Fibroblast of skin of scalp (primary cell): ENCODE measurements at places on chromosomes 5 and 9.

GRCh38 chr9:93057703-93058354, 672 bp upstream of the SUSD3 start:
- DNase-seq: no peak

DNA sequence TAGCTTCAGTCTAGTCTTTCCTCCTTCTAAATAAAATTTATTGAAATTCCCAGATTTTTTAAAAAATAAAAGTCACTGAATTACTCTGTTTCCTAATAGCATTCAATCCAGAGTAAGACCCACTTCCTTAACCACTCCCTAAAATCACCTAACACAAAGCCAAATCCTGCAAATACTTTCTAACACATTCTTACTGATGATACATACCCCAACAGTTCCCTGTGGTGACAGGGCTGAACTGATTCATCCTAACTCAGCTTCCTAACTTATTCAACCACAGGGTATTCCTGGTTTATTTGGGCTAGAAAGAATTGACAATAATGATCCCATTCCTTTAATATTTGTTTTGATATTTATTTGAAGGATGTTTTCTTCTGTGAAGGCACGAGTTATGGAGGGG, 40.7 kb upstream of the ZNF300 start:
- peak; percentile 45 for DNase-seq

GRCh38 chr9:3292311-3292710, 233.5 kb downstream of the RFX3 start:
- DNase-seq: peak; percentile 12

- no peak for DNase-seq
Measured at GRCh38 chr9:136584401-136584932, 38.6 kb upstream of the NOTCH1 start.

DNA sequence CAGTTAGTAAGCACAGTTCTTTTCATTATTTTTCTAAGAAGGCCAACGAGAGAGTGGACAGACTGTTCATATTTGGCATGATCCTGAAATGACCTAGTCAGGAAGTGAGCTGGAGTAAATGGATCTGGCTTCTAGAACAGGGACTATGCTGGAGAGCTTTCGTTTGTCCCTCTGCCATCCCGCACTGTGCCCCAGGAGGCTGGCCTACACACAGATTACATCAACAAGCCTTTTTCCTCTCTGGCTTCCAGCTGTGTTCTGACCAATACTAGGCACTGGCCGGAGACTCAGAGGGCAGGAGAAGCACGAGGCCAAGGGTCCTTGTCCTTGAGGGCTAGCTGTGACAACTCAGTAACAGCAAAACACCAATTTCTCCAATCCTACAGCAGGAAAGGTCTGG, 127.8 kb downstream of the MED27 start:
- peak; percentile 8 for DNase-seq

GRCh38 chr9:113899205-113899604, 23.1 kb downstream of the ZNF618 start:
- no peak for DNase-seq

GRCh38 chr5:142201471-142201887, 92.9 kb downstream of the NDFIP1 start:
- DNase-seq: peak; percentile 75

DNA sequence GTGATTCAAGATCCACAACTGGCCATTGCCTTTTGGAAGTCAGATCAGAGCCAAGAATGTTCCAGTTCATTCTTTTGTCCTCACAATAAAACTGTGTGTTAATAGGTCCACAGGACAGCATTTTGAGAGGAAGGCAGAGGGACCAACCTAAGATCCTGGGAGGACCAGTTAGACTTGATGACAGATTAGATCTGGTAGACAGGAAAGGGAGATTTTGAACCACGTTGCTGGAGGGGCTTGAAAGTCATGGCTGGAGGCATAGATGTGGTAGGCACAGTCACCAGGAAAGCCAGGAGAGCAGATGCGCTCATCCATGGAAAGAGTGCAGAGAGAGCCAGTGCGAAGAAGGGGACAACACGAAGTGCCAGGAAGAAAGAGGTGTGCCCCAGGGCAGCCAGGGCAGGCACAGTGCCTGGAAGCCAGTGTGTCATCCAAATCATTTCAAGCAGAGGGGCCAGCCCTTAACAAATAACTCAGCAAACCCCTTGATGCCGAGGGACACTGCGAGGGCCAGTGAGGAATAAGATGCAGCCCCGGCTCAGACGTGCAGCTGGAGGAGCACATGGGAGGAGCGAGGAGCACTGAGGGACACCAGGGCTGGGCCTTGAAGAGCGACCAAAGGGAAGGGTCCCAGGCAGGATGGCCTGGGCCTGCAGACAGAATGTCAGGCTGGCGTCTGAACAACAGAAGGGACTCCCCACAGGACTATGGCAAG, 12.8 kb upstream of the SLC2A8 start:
- DNase-seq: no peak

DNA sequence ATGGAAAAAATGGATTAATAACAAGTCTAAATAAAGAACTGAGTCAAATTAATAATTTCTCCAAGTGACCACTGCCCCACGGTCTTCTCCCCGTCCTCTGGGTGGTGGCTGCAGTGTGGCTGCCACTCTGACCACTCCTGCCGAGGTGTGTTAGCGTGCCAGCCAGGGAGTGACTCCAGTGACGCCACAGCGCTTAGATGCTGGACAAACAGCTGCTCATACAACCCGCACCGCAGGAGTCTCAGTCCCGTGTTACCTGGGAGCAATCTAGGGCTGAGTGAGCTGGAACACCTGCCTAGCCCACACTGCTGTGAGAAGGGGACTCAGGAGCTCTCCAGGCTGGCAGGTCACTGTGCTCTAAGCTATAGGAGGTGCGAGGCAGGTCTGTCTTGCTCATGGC, 10.2 kb downstream of the MAPK9 start:
- no peak for DNase-seq

DNA sequence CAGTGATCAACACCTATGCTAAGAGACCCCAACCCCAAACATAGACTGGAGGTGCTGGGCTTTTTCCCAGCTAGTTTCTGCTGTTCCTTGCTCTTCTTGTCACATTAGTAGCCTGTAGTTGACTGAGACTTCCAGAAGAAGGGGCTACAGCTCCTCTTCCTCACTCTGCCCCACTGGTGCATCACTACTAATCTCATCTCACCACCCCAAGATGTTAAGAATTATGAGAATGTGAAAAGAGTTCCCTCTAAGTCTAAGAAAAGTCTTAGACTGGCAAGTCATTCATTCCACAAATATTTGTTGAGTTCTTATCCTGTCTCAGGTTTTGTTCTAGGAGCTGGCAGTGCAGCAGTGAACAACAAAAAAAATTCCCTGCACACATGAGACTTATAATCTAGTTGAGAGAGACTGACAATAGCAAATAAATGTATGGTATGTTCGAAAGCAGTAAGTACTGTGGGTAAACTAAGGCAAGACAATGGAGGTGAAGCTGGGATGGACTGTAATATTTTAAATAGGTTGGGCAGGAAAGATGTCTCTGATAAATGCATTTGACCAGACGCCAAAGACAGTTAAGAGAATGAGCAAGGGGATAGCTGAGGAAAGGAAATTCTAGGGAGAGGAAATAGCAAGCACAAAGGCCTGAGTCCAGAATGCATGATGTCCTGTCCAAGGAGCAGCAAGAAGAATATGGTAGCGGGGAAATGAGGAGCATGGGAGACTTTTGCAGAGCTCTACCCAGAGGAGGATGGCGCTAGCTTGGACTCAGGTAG, 92.3 kb downstream of the PTCD2 start:
- DNase-seq: peak; percentile 89

GRCh38 chr5:56605231-56605630, 210.1 kb upstream of the MAP3K1 start:
- DNase-seq: no peak

DNA sequence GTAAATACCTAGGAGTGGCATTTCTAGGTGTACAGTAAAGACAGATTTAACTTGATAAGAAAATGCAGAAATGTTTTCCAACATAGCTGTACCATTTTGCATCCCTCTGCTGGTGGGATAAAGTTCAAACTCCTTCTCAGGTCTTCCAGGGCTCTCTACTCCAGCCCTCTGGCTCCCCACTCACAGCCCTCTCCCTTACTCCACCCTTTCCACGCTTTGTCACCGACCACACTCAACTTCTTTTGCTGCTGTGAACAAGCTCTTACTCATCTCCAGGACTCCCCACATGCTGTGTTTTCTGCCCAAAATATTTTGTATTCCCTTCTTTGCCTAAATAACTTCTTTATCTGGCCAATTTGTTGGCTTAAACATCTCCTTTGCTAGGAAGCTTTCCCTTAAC, 90.6 kb upstream of the OSMR start:
- peak; percentile 80 for DNase-seq

DNA sequence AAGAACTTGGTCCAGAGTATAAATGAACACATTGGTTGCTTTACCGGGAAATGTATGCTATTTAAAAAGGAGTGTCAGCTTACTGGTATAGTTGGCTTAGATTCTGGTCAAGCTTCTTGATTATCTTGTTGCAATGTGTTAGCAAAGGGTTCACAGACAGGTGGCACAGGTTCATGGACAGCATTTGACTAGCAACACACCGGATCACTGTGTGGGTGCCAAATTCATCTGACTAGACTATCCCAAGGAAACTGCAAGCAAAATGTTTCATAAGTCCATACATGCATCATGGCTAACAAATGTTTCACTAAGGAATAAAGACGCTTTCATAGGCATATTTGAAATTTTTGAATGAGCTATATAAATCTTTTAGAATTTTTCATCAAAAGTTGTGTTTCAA, 274.1 kb downstream of the PLK2 start:
- DNase-seq: peak; percentile 49

DNA sequence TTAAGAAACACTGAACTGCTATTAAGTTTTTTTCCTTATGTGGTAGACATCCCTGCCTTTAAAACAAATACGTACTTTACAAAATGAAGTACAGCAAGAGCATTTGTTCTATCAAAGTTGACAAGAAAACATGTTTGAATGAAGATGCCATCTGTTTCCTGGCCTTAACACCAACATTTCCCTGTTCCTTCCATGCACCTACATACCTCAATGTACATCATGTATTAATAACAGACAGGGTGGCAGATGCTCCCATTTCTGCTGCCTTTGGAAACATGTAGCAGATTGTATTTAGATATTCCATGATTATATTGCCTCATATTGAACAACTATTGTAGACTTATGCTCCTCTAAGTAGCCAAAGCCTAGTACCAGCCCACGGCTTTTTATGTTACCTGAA, 104.4 kb downstream of the PJA2 start:
- DNase-seq: no peak

DNA sequence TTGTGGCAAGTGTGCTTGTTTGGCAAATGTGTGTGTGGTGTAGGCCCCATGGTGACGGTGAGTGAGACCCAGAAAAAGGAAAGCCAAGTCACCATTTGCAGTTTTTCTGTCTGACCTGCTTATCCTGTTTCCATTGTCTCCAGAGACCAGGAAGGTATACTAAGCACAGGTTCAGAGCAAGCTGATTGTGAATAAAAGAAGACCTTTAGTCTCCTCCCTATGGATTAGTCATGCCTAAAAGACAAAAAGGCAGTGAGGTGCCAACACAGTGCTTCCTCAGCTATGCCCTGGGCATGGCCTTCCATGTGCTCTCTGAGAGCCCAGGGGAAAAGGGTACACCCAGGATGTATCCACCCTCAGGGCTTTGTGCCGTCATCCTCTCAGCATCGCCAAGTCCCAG, 49.2 kb upstream of the SHOC1 start:
- DNase-seq: no peak

GRCh38 chr9:115183436-115183835, 65.5 kb upstream of the TNC start:
- no peak for DNase-seq

- DNase-seq: no peak
Measured at GRCh38 chr5:135458356-135458755, 6.2 kb upstream of the TIFAB start.

DNA sequence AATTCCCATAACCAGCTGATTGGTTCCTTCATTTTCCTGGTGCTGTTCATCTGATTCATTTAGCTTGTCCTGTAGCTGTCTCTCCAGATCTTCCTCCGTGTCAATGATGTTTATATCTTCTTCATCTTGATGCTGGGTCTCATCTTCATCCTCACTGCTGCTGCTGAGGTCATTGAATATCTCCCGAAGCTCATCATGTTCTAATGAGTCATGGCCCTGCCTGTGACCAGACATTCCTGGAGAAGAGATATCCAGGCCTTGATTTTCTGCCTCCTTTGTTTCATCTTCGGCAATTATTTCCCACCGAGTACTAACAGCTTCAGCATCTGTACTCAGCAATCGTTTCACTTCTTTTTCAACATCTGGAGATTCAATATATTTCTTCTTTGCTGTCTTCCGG, 1.4 kb downstream of the TAF7 start:
- DNase-seq: no peak
